ENCODE measurements at places on chromosomes 7 and 10.

DNA sequence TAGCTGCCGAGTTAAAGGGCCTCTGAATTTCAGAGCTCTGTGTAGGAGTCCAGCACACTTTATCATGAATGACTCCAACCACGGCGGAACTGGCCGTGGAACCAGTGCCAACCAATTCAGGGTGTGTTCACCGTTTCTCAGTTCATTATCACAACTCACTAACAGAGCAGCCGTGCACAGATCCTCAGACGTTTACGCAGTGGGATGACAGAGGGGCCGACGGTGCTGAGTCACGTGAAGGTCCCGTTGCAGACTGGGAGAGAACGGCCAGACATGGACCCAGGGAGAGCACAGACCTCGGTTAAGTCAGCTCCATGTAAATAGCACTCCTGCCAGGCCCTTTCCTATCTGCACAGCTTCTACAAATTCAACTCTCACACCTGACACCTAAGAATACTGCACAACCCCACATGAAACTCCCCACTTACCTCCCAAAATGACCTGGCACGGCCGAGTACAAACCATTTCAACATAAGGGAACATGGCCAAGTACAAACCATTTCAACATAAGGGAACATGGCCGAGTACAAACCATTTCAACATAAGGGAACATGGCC, 95.5 kb downstream of the DIP2C start:
- DNase-seq = no peak

DNA sequence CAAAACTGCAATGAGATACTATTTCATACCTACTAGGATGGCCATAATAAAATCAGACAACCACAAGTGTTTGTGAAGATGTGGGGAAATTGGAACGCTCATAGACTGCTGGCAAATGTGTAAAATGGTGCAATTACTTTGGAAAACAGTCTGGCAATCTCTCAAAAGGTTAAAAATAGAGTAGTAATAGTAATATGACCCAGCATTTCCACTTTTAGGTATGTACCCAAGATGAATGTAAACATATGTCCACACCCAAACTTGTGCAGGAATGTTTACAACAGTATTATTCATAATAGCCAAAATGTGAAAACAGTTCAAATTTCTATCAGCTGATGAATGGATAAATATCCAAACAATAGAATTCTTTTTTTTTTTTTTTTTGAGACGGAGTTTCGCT, 731.6 kb upstream of the ANKRD30A start:
- DNase-seq = no peak

DNA sequence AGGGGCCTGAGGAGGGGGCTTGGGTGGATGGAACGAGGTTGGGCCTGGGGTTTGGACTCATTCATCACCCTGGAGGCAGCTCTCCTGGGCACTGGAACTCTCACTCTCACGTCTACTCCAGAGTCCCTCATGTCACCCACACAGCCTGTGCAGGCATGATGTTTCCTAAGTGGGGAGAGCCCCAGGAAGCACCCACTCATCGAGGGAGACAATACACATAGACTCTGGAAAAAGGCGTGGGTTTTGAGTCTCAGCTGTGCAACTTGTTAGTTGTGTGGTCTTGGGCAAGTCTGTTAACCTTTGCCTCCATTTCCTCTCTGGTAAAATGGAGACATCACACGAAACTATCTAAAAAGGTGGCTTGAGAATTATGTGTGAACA, 25.9 kb upstream of the RBM20 start:
- DNase-seq = no peak

GRCh38 chr10:88066876-88067275, 203.5 kb downstream of the PTEN start:
- DNase-seq = peak; percentile 34

GRCh38 chr7:104814126-104814525, 199.9 kb upstream of the KMT2E start:
- DNase-seq = no peak

DNA sequence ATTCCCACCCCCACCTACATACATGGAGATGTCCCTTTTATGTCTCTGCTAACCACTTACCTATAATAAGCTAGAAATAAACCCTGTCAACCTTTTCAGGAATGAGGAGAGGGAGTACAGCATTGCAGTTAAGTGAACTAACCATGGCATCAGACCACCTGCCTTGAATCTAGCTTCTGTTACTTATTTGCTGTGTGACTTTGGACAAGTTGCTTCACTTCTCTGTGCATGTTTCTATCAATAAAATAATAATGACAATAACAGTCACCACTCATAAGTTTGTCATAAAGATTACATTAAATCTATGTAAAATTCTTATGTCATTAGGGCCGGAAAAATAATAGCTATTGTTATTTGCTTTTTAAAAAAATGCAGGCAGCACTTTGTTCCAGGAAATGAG, 881.1 kb upstream of the AUTS2 start:
- no peak for DNase-seq

DNA sequence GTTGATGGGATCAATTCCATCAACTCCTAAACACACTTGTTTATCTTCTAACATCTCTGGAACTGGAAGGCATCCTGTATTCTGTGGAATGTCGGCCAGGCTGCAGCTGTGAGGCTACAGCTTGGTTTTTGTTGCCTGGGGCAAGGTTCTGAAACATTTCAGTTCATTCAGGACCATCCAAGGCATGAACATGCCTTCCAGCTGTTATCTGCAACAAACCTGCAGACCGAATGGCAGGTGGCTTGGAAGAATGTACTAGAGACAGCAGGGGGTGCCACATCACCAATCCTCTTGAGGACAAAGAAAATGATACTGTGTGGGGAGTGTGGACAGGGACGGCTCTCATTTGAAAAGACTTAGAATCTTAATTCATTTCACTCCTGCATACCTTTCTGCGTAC, 12.4 kb downstream of the PAPOLB start:
- DNase-seq = peak; percentile 66

DNA sequence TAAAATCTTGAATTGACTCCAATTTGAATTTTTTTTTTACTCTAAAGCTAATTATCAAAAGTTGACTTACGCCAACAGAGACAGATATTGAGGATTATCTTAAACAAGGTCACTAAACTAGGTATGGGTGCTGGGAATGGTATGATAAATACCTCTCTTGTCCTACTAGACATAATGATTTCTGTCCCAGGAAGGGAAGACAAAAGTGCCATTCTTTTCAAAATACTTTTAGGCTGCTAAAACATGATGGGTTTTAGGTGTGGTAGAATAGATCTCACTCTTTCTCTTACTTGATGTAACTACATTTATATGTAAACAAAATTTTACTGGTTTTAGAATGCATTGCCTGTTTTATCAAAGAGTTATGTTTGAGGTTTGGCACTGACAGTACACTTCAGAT, 15.1 kb downstream of the TMEM60 start:
- no peak for DNase-seq

- DNase-seq = no peak
These were observed 93.9 kb downstream of the PDGFA start for GRCh38 chr7:425794-426188.

GRCh38 chr7:12573885-12574284, 3.4 kb downstream of the SCIN start:
- DNase-seq = no peak

GRCh38 chr10:80739963-80740715, 202.4 kb downstream of the SH2D4B start:
- DNase-seq = no peak

GRCh38 chr10:49478819-49479218, 60.1 kb downstream of the ERCC6 start:
- DNase-seq = no peak

GRCh38 chr7:93910076-93910994, 4.0 kb downstream of the GNGT1 start:
- DNase-seq = no peak

DNA sequence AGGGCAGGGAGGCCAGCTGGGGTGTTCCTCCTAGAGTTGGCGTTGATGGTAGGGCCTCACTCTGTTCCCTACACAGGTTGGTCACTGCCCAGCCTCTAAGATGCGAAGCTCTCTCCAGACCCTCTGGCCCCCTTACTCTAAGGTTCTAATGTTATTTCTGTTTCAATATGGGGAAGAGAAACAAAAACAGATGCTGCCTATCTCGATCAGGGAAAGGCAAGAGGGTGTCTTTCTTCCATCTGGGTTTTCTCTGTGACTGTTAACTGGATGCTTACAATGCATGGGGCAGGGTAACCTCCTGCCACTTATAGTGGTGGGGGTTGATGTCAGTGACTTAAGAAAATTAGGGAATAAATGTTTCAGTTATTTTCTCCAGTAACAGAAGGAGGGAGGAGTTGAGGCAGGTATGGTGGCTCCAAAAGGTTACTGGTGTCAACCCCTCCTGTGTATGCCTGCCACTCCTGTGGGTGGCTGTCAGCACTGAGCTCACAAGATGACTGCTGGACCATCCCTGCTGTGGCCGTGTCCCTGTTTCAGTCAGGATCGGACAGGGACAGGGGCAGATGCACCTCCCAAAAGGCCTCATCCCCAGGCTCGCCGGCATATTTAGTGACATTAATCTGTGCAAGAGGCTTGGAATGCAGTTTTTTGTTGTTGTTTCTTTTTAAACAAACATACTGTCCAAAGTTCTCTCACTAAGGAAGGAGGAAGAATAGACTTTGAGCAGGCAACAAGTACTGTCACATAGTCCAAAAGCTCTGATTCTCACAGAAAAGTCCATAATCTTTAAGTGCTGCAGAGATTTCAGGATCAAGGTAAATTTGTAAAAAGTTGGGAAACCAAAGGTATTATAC, 39.6 kb upstream of the SYPL1 start:
- no peak for DNase-seq

- DNase-seq = no peak
These were observed 35.8 kb downstream of the OTUD1 start for GRCh38 chr10:23474626-23475025.

DNA sequence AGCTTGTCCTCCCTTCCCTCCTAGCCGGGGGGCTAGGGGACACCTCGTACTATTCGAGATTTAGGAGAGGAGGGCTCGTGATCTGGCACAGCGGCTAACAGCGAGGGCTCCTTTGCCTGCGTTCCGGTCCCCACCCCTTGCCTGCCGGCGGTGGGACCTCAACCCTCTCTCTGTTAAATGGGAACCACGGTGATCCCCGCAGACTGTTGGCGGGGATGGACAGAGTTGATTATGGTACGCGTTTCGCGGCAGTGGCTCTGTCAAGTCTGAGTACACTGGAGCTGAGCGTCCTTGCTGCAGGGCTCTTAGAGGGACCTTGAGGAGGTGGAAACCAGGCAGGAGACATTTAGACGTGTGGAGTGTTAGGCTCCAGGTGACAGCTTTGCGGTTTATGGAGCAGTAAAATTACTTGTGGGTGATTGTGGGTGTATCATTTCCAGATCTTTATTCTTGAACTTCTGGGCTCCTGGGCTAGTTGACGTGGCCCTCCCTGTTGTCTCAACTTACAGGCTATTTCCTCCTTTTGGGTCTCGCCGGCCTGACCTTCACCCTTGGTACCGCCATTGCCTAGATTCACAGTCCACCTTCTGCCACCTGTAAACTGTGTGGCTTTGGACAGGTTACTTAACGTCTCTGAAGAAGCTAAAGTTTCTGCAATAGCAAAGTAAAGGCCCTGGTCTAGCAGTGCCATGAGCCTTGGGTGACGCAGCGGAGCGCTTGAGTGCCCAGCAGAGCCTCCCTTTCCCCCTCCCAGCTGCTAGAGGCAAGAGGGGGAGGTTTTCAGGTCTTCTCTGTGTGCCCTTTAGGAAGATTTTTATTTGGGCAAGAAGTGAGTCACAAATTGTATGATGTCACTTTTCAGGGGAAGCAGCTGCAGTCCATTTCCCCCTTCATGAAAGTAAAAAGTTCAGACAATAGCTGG, 739 bp downstream of the CASP7 start:
- peak; percentile 77 for DNase-seq

DNA sequence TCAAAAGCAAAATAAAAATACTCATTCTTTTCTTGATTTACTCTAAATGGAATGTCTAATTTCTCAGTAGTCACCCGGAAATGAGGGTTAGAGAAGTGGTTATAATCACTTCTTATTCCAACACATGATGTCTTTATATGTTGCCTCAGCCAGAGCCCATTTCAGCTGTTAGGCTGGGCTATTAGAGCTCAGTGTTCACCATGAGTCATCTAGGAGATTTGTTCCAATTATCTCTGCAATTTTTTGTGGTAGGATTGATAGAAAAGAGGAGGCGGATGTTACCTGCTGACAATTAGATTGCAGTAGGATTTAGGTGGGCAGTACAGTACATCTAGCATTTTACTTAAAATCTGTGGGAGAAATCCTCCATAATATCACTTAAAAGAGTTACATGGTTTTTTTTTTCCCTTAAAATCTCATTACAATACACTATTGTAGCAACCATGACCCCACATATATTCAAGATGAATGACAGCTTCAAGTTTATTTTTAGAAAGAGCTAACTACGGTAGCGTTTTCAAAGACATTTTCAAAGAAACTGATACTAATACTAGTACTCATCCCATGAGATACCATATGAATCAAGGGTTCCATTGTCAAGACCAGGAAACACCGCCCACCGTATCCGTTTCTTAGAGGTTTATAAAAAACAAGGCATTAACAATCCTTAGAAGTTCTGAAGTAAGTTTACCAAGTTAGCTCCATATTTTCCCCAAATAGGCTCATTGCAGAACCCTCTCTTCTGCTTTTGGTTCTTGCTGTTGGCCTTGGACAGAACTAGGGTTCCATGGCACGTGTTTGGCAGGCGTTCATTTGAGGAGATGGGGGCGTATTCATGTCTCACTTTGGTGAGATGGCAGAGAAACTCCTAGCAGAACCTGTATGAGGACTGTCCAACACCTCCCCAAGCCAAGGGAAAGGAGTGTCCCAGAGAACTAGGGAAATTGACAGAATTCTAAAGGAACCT, 10.4 kb downstream of the CPA2 start:
- DNase-seq = no peak

DNA sequence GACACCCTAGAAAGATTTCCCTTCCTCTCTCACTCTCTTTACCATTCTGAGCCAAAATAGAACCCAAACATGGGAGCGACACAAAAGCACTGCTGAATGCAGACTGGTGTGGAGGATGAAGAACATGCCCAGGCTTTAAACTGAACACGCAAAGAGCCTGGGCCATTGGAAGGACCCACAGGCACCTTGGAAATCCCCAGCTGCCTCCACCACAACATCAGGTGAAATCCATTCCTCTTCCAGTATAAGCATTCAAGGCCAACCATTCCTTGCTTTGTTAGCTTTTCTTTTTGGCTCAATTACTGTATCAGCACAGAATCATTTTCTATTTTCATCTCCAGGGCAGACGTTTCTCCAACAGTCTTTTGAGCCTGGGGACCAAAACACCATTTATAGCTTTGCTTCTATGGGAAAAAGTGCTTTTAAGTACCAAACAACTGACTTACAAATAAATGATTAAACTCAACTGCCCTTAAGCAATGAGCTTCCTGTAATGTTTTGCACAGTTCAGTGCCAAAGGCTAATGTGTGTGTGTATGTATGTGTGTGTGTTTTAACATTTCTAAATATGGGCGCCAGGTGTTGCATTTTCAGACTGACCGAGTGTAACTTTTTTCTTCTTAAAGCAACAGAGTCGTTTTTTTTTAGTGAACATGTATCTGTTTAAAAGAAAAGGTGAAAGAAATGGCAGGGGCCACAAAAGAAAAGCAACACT, 16.2 kb upstream of the BLNK start:
- DNase-seq = peak; percentile 82

GRCh38 chr10:96588616-96589419, 2.0 kb upstream of the TM9SF3 start:
- peak; percentile 13 for DNase-seq

Measured in common myeloid progenitor, CD34-positive (primary cell).